Testis (tissue), 5 donors: ENCODE measurements at places on chromosomes 4 and X.

- no peak for DNase-seq
Observed at GRCh38 chr4:8879574-8879973, 7.9 kb upstream of the HMX1 start.

GRCh38 chr4:94342694-94343093, at the start of gene HPGDS:
Gene HPGDS, minus strand, starts transcription at chr4:94342836. Its CDS starts 8,207 bp downstream, at chr4:94334629.
- DNase-seq, result peak; percentile 24

- peak; percentile 79 for DNase-seq
Observed at GRCh38 chr4:77385124-77385969, 220.3 kb upstream of the CXCL13 start.

DNA sequence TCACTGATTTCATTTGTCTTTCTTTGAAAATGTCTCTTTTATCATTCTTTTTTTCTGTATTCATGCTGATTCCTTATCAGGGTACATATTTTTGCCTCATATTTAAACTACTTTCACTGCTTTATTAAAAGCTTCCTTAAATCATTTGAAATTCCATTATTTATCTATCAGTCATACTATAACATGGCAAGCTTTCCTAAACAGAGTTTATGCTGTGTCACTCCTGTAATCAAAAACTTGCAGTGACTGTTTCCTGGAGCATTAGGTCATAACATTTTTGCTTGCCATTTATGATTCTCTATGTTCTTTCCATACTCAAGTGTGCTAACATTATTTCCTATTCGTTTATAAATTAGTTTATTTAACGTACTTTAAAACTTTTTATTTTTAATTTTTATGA, 203.7 kb downstream of the BMPR1B start:
- no peak for DNase-seq

GRCh38 chr4:10123227-10124101, 6.9 kb upstream of the WDR1 start:
- no peak for DNase-seq

DNA sequence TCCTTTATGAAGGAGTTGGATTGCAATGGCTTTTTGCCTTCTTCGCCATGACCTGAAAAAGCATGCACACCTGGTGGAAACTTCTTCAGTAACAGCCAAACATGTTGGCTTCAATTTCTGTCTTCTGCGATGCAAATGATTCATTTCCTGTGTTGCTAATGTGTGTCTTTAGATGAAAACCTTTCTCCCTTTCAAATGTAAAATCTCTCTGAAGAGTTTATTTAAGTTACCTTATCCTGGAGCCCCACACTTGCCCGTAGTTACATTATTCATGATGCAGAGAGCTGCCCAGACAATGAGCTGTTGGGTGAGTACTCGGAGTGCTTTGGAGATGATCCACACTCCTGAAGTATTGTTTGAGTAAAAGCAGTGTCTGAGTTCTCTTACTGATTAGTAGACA, 1100.9 kb downstream of the RPA4 start:
- DNase-seq, result no peak

DNA sequence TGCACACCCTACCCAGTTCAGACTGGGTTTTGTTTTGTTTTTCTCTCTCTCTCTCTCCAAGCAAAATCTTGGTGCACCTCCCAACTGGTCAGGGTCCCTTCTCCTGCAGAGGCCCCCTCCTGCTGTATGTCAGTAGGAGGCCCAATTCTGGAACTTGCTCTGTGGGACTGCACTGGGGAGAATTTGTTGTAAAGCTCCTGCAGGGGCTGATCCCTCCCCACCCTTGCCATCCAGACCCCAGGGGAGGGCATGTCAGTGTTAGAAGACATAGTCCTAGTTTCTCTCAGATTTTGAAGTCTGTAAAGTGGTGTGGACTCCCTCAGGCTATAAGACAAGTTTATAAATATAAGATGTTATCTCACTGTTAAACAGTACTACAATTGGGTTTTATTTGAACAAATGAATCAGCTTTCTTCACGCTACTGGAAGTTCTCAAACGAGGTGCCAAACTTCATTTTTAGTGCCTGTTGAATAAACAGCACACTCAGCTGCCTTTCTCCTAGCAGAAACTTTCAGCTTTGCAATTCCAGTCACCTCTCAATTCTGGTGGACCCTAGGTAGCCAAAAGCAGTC, 88.6 kb upstream of the FRMPD3 start:
- DNase-seq, result no peak

DNA sequence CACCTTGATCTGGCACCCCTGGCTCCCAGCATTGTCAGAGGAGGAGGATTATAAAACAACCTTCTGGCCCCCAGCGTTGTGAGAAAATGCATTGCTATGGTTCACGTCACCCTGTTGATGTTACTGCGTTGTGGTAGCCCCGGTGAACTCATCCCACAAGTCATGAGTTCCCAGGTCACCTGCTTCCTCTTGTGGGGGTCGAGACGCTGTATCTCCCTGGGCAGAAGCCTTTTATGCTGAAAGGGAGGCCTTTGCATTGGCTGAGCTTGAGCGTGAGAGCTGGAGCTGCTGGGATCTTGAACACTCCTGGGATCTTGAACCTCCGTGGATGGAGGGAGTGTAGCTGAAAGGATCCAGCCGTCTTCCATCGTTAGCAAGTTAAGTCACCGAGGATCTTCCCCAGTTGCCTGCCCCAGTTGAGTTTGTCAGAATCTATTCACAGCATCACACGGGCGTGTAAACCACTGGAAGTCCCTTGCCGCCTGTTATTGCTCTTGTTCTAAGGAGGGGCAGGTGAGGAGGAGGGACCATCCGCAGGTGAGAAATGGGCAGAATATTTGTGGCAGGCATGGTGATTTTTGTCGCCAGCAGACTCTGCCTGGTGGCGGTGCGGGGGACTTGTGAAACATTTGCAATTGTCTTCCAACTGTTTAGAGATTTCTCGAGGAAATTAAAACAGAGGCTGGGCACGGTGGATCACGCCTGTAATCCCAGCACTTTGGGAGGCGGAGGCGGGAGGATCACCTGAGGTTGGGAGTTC, 299.9 kb downstream of the ASMT start:
- DNase-seq, result no peak

- DNase-seq, result no peak
Observed at GRCh38 chr4:140019619-140020347, 134.2 kb downstream of the MAML3 start.

DNA sequence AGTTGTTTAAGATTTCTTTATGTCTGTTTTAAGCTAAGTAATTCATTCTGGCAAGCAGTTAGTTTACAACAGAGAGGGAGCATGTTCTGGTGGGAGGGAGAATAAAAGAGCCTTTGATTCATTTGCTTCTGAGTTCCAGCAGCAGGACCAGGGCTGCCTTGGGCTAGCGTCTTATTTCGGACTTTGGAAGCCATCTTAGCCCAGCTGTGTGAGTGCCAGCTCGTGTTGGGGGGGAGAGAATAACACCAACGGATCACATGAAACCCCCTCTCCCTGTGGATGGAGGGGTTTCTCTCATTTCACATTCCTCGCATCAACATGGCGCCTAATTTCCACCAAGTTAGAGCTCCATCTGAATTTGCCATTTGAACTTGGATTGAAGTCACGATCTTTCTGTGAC, 7.4 kb downstream of the GAB1 start:
- peak; percentile 42 for DNase-seq

DNA sequence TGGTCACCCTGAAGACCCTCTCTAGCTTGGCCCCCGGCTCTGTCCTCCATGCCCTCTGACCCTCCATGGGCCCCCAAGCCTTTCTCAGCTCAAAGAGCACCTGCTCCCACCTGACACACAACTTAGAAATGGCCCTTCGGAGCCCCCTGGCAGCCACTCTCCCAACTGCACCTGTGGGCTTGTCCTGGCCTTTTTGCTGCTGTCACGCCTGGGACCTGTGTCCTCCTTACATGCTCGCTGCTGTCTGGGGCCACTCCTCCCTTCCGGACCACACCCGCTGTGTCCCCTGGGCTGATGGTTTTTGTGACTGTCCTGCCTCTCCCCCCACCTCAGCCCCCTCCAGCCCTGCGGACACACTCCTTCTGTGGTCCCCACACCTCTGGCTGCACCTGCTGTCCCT, 106.2 kb upstream of the AFAP1 start:
- DNase-seq, result no peak

GRCh38 chr4:130395871-130396270, 1299.9 kb downstream of the C4orf33 start:
- no peak for DNase-seq

DNA sequence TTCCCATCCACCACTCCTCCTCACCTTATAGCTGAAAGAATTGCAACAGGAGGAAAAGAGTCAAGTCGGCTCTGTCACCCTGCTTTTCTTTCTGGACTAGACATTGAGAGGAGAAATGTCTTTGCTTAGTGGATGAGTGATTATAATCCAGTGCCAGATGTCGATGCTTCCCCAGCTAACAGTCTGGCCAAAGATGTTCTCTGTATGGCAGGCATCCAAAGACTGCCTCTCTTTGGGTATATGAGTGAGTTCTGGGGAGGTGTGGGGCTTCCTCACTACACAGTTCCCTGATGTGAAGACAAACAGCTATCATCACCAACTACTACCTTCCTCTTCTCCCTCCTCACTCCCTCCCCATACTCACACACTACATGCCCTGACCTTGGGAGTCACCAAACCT, 90.9 kb downstream of the COMMD8 start:
- no peak for DNase-seq

DNA sequence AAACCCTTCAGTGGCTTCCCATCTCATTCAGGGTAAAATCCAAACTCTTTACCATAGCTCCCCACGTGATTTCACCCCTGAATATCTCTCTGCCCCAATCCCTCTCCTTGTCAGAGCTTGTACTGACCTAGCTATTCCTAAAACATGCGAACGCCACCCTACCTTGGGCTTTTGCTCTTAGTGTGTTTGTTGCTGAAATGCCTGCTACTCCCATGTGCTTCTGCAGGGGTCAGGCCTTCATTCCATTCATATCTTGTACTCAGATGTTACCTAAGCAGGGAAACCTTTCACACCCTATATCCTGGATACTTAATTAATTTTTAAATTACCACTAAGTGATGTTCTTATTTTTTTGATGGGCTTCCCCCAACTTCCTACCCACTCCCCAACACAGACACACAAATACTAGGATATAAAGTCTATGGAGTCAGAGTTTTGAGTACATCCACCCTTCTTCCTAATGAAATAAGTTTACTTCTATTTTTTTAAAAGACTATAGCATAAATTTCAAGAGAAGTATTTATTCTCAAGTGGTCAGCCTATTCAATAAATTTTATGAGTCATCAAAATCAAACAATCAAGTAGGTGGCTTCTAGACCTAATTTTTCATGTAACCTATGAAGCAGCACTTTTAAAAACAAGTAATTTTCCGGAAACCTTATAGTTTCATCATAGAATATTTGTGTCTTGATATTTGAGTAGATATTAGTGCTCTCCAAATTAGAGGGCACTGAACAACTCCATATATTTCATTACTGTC, 189.4 kb downstream of the RAPGEF2 start:
- DNase-seq, result no peak

GRCh38 chr4:51862199-51862598, 19.2 kb downstream of the DCUN1D4 start:
- DNase-seq, result no peak

DNA sequence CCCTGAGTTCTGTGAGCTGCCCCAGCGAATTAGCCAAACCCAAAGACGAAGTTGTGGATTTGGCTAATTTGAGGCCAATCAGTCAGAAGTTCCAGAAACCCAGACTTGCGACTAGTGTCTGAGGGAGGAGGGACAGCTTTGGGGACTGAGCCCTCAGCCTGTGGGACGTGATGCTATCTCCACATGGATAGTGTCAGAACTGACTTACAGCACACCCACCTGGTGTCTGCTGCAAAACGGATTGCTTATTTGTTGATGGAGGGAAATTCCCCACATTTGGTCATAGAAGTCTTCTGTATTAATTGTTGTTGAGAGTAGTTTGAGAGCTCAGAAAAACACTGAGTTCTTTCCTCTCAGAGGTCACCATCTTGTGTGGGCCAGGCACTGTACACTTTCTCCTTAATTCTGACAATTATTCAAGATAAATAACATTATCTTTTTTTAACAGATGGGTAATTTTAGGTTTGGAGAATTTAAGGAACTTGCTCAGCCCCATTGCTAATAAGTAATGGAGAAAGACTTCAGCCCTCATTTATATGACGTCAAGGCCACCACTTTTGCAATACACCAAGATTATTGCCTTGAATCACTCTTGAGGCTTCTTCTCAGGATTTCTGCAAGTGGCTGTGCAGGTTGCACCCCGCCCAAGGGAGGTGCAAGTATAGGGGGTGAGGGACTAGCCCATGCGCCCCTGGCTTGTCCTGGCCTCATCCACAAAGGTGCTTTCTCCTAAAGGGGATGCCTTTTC, 16.7 kb downstream of the CLRN2 start:
- DNase-seq, result no peak

- DNase-seq, result no peak
Observed at GRCh38 chr4:123990310-123990870, 593.8 kb downstream of the SPRY1 start.

DNA sequence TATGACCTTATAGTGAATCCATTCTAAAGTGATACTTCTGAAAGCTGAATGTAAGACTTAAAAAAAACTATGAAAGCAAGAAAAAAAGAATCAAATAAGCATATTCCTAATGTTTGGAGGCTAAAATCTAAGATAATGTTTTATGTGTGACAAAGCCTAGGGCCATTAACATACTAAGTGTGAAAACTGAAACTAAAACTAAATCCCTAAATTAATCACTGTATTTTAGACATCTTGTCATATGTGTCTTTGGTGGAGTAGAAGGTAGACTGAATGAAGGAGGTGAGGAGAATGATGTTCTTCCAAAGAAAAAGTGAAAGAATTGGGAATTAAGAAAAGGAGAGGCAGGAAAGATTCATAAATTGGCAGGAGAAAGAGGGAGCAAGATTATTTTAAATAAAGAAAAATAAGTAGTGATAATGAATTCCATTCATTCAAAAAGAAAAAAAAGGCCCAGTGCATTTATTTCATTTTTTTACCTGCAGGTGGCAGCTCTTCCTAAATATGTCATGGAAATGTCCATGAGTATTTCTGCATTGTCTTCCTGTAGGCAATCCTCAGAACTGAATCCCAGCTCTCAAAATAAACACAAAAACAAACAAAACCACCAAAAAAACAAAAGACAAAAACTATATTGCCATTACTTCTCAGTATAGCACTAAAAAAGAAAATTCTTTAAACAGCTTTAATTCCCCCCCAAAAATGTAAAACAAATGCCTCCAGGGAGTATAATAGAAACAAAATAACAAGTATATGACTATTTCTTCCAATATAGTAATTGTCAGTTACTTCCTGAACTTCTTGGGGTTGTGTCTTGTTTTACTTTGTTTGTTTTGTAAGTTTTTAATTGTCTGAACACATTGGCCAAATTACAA, 17.0 kb upstream of the AP1AR start:
- no peak for DNase-seq
